ENCODE measurements at places on chromosomes 1 and 21.

DNA sequence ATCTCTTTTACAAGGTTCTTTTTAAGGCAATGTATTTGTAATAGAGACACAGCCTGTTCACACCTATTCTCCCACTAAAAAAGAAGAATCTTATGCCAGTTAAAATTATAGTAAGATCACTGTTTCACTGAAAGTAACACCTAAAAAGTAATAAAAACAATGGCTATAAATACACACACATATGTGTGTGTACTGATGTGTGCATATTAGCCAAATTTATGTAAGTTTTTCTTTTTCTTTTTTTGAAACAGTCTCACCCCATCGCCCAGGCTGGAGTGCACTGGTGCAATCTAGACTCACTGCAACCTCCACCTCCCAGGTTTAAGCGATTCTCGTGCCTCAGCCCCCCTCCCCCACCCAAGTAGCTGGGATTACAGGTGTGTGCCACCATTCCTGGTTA, 56.8 kb upstream of the SLC30A10 start:
- DNase-seq, result no peak

DNA sequence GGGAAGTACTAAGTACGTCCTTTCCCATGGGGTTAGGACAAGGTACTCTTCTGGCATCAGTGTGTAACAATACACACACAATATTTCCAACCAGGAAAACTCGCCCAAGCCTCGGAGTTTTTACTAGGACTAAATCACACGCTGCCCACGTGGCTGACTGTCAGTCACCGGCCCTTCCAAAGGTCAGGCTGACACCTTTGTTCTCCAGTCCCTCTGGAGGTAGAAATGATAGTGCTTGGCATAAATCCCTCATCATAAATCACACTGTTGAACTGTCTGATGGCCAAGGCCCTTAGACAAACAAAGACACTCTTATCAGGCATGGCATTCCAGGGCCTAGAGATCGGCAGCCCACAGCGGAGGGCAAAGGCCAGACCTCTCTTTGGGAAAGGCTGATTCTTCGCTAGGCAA, 16.9 kb upstream of the SLAMF9 start:
- DNase-seq, result no peak

DNA sequence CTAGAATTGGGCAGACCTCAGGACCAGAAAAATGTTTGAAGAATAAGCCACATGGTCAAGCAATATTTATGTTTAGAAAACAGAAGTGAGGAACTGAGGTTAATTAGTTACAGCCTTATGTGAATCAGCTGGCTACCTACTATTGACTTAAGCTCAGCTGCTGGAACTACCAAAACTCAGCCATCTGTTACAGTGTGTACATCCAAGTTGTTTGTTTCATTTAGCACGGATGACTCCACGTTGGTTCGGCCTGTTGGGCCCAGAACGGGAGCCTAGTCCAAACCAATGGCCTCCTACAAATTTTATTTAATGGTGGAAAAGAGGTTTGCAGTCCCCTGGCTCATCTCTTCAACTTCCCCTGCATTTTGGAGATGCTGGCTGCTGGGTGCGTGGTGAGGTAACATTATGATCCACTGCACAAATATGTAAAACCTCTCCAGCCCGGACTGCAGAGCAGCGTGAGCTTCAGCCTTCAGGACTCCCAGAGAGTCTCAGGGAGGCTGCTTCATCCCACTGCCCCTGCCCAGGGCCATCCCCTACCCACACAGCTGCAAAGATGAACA, 143.4 kb downstream of the ZZZ3 start:
- DNase-seq, result no peak

DNA sequence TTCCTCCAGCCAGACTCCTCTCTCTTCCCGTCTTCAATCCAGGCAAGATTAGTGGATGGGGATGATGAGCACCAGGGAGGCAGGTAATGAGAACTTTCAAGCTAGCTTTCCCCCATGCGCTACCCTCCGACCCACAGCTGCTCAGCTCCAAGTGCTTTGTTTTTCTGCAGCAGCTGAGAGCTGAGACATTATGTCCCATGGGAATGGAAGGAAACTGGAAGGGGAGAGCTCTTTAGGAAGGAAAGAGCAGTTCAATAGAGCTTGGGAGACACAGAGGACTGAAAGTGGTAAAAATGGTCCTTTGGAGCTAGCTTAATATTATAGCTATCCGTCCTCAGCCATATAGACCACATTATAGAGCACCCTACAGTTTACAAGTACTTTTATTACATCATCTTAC, 39.8 kb downstream of the RAB3B start:
- DNase-seq, result no peak

GRCh38 chr21:45838634-45839033, 142.9 kb upstream of the COL6A1 start:
- DNase-seq, result no peak
